ENCODE measurements at places on chromosomes 16 and 17.

- DNase-seq = peak; percentile 14
Observed at GRCh38 chr17:31541559-31541958, 150.1 kb downstream of the RAB11FIP4 start.

DNA sequence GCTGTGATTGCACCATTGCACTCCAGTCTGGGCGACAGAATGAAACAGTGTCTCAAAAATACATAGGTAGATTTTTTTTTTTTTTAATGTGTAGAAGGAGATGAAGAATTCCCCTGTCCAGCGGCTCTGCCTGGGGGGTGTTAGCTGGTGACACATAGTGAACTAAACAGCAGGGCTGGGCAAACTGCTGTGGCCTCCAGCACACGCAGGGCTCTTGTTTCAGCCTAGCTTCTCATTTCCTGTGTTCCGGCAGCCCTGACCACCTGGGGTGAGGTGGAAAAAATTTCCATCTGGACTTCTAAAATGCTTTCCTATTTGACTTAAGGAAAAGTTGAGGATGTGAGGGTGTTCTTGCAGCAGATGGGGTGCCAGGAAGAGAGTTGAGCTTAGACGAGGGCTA is 33.3 kb upstream of the RGS9 start:
- peak; percentile 23 for DNase-seq

DNA sequence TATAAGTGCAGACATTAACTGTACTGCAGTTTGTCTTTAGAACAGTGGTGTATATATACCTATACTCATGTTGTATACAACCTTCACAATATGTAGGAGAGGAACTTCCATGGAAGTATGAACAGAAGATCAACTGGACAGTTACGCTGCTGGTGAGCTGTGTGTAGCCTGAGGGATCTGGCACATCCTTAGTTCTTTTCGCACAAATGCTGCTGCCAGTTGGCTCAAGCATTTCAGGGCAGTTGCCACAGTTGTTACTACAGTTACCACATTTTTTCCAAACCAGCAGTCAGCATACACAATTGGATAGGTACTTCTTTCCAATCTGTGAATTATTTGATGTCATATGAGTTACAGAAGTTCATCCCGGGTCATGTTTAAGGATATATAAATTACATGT is 539.6 kb upstream of the HSBP1 start:
- DNase-seq = no peak

GRCh38 chr17:2828397-2829038 is 32.3 kb downstream of the RAP1GAP2 start:
- DNase-seq = peak; percentile 63

DNA sequence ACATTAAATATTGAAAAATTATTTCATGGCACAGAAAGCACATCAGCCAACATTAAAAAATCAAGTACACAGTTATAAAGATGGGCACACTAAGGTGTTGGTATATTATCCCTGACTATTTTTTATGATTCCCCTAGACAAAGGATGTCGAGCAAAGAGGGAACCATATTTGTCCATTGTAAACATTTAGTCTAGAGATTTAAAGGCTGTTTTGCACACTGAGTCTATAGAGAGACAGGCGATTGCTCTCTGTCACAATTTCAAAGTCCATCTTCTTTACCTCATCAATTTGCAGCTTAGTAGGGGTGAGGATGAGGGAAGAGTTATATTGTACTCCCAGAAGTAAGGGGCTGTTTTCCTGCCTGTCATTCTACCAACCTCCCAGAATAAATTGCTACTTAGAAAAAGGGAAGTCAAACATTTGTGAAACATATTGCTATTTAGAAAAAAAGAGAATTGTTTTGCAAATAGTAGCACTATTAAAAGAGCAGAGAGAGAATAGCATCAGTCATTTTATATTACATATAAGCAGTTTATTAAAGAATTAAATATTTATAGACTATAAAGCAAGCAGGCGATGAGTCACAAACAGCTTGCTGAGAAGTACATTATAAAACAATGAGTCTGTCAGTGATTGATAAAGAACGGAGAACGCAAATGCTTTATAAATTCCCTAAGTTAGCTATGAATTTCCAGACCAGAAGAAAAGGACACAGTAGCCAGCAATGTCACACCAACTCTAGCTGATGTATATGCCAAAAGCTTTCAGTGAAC is 270.6 kb upstream of the PMFBP1 start:
- no peak for DNase-seq
